ENCODE measurements at places on chromosomes 2 and 18.

DNA sequence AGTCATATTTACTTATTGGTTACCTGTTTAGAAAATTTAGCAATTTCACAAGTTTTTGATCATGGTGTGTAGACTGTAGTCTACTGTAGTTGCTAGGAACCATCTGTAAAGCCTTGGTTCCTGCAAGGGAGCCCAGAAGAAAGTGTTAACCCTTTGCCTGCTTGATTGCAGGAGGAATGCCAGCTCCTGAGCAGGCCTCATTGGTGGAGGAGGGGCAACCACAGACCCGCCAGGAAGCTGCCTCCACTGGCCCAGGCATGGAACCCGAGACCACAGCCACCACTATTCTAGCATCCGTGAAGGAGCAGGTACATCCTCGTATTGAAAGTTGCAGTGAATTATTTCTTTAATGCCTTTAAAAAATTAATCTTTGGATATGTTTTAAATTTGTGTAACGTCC is 76.3 kb downstream of the PKP4 start:
- no peak for DNase-seq

DNA sequence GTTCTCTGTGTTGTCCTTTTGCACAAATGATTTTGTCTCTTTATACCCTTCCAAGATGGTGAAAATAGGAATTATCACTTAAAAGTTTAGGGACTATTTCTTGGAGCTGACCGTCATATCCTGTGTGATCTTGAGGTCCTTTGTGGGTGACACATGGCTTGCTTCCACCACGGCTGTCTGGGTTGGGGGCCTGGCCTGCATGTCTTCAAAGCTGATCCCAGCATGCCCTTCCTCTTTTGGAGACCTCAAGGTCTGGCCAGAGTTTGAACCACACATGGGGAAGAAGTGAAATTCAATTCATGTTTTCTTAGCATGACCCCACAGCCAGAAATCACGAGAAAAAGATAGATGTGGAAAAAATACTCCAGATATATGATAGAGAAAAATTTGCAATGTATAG is 14.0 kb downstream of the SFTPB start:
- no peak for DNase-seq

GRCh38 chr2:100425573-100426383 is 8.3 kb upstream of the CHST10 start:
- DNase-seq, result no peak

- DNase-seq, result no peak
Observed at GRCh38 chr2:232097260-232097659, 135.7 kb downstream of the DIS3L2 start.

GRCh38 chr18:9536354-9537152 is 61.2 kb downstream of the RALBP1 start:
- DNase-seq, result no peak

DNA sequence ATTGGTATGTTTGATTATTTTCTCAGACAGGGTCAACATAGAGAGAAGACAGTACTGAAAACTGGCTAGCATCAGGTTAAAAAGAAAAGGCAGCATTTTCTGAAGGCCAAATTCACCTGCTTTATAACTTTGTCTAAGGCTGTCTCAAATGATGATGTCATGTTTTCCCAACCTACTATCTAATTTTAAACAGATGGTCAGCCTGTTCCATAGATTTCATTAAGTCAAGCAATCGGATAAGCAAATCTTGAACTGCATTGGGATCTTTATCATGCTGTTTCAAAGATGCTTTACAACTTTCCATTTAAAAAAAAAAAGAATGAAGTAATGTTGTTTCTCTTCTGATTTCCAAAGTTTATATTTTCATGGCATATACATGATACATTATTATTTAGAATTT is 56.3 kb upstream of the SPOPL start:
- no peak for DNase-seq

DNA sequence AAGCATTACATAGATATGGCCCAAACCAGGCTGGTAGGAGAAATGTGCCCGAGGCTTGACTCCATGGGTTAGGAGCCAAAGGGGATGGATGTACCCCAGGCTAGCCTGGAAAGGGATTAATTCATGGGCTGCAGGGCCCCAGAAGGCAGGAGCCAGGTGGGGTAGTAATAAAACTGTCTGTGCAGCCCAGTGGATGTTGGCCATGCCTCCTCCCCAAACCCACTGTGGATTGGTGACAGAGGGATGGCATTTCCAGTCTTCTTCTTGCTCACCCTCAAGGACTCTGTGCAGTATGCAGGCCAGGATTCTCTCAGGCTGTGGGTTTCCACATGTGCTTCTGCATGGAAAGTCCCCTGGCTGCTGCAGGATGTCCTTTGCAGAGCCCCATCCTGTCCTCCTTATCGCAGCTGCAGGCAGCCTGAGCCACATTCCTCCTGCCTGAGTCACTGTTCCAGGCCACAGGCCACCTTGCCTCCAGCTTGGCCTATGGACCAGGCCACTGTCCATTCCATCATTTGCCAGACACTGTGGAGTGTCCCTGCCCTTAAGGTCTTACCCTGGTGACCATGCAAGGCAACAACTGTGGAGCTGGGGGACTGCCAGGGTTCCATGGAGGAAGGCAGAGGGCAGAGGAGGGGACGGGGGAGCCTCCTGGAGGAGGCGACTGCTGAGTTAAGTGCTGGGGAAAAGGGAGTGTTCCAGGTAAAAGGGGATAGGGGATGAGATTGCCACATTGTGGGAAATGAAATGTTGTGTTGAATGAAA is 38.9 kb downstream of the INO80C start:
- DNase-seq, result no peak

GRCh38 chr2:8368463-8368862 is 313.4 kb upstream of the ID2 start:
- DNase-seq, result no peak

- no peak for DNase-seq
Observed at GRCh38 chr2:11764359-11764758, 17.9 kb downstream of the LPIN1 start.

DNA sequence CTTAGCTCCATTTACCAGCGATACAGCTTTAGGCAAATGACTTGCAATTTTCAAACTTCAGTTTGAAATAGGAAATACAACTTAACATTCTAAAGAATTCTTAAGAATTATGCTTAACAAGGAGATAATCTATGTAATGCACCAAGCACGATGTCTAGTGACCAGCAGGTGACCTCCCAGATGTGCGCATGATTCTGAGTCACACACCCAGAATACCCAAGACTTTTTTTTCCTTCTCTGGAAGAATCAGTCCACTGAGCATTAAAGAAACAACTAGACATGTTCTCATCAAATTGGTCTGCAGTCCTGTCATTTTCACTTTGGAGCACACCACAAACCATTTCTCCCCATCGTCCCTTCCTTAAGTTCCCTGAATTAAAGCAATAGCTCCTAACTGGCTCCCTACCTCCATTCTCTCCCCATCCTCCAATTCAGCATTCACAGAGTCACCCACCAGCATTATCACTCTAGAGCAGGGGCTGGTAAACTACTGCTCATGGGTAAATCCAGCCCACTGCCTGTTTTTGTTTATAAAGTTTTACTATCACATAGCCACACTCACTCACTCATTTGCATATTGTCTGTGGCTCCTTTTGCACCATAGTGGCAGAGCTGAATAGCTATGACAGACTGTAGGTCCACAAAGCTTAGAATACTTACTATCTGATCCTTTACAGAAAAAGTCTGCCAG is 13.2 kb downstream of the EVA1A start:
- no peak for DNase-seq

DNA sequence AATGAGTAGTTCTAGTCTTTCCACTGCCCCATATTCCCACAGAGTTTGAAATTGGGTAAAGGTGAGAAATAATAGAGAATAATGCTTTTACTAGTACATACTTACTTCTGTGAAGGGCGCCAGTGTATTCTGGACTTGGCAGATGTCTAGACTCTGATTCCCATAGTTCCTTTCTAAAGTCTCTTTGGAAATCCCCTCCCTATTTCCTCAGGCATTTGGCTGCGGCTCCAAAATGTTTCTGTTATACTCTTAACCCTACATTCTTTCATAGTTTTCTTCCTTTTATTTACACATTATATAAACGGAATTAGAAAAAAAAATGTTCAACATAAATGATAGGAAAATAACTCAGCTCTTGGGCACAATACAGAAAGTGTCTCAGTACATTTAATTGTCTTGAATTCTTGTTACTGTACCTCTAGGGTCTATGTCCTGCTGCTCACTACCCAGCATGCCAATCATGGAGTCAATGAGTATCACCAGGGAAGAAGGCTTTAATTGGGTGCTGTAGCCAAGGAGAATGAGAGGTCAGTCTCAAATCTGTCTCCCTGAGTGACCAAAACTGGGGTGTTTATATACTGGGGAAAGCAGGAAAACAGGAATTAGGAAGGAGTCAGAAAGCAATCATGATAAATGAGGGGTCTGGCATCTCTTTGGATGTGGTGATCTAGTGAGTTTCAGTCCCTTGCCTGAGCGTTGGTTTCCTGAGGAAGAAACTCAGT is 147.8 kb upstream of the MMADHC start:
- DNase-seq, result no peak

DNA sequence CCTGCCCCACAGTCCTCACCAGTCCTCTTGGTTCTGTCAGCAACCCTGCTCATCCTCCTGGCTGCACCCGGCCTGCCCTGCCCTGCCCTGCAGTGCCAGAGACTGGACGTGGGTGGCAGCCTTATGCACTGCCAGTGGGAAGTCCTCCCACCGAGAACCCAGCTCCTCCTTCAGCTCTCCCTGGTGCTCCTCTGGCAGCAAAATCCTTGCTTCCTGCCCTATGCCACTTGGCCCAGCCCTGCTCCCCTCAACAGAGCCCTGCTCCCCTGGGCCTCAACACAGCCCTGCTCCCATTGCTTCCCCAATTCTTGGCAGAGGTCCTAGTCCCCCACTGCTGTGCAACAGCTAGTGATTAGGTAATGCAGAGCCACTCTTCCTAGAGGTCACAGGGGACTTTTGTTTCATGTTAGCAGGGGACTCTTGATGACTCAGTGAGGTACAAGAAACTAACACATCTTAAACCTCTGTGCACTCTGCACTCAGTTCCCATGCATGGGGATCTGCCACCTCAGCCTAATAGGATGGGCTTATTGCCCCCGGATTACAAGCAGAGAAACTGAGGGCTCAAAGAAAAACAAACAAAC is 58.0 kb upstream of the EDAR start:
- no peak for DNase-seq

DNA sequence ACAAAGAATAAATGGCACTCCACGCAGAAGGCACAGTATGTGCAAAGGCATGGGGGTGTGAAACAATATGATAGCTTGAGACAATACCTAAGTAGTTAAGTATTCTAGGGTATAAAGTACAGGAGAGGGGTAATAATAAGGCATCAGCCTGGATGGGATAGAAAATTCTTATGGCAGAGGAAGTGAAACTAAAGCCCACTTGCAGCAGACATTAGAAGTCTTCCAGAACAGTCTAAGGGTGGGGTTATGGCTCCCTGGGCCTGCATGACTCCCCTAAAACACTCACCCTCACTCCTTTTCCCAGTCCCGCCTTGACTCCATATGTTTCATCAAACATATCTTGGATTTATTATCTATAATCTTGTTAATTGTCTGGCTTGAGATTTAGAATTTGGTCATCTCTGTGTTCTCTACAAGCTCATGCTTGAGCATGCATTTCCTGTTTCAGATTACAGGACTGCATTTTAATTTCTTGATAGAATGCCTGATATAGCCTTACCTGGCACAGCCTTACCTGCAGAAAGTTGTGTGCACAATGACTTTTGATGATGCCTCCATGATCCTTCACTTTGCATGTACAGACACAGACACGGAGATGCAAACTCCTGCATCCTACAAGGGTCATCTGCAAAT is 28.5 kb upstream of the TMBIM1 start:
- no peak for DNase-seq

DNA sequence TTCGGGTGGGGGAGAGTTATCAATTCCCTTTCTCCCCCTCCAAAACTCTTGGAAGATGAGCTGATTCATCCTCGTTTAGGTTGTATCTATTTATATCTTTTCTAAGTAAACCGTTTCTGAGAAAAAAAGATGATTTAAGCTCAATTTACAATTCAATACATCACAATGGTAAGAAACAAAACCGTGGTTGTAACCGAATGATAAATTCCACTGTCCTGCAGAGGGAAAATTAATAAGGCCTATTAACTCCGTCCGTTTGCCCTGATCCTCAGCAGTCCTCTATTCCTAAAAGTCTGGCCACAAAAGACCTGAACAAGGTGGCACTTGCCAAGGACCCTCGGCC is 286.2 kb downstream of the TCF4 start:
- DNase-seq, result no peak

- no peak for DNase-seq
Observed at GRCh38 chr18:79790996-79791972, 6.5 kb upstream of the KCNG2 start.

GRCh38 chr2:219247678-219248642 is 2.7 kb downstream of the STK16 start:
- no peak for DNase-seq

- no peak for DNase-seq
Observed at GRCh38 chr2:198374375-198375082, 570.1 kb downstream of the PLCL1 start.

- DNase-seq, result peak; percentile 41
Observed at GRCh38 chr2:218396688-218397462, 2.8 kb upstream of the CTDSP1 start.

DNA sequence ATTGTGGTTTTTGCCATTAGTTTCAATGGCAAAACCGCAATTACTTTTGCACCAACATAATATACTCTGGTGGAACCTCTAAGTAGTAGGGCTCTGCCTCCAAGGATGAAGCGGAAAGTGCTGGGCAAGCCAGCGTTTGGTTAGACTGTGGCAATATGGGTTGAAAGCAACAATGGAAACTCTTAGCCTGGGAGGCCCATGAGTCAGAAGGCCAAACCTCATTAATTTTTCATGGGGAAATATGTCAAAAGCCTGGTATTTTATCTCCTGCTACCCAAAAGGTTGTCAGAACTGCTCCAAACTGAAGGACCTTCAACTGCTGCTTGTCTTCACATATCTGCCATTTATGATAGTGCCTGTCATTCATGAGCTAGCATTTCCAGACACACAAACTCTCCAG is 179.1 kb upstream of the CYP26B1 start:
- DNase-seq, result no peak

- no peak for DNase-seq
Observed at GRCh38 chr2:81583311-81584108, 1279.0 kb upstream of the LRRTM1 start.

- DNase-seq, result no peak
Observed at GRCh38 chr2:102442967-102443828, 20.2 kb downstream of the IL18RAP start.

DNA sequence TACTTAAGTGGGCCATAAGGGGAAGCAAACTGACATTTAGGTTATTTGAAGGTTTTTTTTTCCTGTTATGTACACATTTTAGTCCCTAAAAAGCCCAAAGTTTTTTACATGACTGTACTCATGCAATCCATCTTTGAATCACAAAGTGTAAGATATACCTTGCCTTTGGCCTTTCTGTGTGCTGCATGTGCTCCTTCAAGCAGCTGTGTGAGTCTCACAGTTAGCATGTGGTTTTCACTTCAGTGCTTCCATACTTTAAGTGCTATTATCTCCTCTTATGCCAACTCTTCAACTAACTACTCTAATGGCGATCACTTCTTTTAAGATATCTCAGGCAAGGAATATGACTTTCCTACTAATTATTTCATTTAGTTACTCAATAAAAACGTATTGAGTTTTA is 597.1 kb upstream of the ACVR2A start:
- no peak for DNase-seq

GRCh38 chr2:158773121-158773520 is 22.0 kb upstream of the DAPL1 start:
- DNase-seq, result no peak
